ENCODE measurements at places on chromosomes 3 and 15.

DNA sequence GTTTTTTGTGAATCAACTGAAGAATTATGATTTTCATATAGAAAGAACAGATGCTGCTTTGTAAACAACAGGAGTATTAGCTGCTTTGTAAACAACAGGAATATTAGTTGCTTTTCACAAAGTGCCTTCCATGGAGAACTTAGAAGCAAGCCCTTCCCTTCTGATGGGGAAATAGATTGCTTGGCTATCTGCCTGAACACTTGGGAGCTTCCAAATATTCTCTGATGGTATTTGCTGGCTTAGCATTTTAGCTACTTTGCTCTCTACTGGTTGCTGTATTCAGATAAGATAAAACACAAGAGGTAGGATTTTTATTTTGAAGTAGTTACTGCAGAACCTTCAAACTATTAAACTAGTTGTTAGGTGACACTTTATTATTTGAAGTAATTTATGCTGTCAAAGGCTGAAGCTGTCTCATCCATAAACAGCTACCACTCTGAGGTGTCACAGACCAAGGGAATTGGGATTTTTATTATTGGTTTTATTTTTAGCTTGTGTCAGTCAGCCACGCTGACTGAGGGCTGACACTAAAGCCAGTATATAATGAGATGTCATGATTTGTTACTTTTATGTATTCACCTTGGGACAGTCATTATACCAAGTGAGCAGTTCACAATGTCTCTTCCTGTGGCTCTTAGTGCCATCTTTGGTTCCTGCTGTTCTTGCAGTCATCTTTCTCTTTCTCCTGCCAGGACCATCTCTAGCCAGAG lies 50.0 kb downstream of the ZIC1 start:
- DNase-seq: no peak

- DNase-seq: no peak
Observed at GRCh38 chr3:69710153-69710977, 28.9 kb upstream of the MITF start.

DNA sequence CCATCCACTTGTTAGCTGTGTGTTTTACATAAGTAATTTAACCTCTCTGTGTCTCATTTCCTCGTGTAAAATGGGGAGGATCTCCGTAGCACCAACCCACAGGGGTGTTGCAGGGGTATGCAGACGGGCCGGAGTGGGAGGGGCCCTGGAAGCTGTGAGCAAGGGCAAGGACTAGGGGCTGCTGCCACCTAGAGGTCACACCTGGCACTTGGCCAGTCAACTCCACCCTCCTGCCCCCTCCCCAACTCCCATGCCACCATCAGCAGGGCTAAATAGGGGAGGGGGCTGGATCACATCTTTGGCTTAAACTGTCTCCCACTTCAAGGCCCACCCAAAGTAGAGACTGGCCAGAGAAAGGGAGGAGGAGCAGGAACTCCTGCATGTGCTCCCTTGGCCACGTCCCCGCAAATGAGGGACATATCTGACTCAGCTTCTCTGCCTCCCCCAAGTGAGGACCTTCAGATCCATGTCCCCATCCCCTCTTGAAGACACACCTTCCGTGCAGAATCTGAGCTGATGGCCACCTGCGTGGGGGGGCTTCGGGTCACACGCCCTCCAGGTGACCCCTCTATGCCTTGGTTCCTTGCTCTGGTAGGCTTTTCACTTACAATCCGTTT lies 2.6 kb downstream of the CCDC9B start:
- DNase-seq: no peak

GRCh38 chr15:52164631-52165265 lies 26.4 kb downstream of the GNB5 start:
- no peak for DNase-seq

DNA sequence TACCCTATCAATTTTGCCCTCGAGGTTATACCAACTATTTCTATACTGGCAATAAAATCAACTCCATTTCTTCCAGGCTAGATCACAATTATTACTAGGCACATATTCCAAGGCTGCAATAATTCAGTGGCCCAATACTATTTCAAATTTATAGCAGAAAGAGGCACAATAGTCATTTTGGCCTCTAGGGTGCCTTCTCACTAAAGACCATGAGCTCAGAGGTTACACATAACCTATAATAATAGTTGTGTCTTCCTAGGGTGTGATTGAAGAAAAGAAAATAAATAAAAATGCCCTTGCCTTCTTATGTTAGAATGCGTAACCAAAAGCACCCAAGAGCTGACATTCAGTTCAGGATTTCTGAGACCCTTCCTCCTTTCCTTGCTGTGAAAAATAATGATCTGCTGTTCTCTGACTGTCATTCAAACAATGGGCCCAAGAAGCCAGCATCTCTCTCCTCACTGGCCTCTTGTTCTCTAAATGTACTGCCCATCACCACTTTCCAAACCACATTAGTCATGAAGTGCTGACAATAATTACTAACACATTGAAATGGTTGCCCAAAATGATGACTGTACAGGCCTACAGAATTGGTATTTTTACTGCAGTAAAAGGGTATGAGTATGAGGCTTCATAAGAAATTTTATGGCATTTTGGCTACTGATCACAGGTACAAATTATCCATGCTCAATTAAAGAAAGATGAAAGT lies 244.8 kb downstream of the LRRN1 start:
- DNase-seq: no peak

GRCh38 chr15:91316126-91316525 lies 216.1 kb downstream of the SV2B start:
- no peak for DNase-seq

DNA sequence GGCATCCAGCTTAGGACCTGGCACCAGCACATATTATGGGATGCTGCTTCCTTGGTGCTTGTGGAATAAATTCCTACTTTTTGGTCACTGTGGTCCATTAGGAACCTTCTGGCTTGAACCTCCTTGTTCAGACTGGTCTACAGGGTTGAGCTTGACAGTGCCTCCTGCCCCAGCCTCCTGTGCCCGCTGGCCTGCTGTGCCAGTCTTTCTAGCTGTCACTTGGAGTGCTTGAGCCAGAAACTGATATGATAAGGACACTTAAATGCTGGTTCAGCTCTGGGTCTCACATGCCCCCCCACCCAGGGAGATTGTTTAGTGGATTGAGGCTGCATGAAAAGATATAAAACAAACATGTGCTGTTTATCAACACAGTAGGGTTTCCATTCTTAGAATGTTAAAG lies 147.8 kb downstream of the SLCO3A1 start:
- no peak for DNase-seq

GRCh38 chr3:45021524-45022297 lies 4.4 kb upstream of the CLEC3B start:
- DNase-seq: no peak
